ENCODE measurements at places on chromosomes 6 and 20.

DNA sequence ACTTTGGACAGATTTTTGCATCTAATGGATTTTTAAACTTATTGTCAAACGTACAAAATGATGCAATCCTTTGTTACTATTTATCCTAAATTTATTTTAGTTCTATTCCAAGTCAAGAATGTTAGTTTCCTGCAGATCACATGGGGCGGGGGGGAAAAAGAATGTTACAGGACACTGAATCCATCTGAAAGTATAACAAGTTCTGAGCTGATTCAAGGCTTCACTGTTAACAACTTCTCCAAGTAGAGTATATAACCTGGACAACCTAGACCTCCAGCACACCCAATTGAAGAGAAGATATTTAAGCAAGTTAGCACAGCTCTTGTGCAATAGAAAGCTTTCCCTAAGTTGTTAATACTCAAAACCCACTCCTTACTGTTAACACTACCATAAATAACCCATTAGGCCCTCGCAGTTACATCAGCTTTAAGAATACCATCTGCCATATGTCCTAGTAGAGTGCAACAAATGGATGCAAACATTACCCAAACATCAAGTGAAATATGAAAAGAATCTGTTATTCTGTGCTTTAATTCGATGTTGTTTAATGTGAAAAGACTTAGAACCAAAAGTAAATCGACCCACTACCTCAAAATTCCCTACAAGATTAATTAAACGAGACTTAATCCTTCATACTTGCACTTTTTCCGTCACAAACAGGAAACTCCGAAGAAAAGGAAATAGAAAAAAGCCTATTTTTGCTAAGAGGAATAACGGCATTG lies 1.3 kb downstream of the SEC63 start:
- peak; percentile 75 for DNase-seq

GRCh38 chr6:45377043-45377553 lies 636 bp downstream of the SUPT3H start:
- no peak for DNase-seq

DNA sequence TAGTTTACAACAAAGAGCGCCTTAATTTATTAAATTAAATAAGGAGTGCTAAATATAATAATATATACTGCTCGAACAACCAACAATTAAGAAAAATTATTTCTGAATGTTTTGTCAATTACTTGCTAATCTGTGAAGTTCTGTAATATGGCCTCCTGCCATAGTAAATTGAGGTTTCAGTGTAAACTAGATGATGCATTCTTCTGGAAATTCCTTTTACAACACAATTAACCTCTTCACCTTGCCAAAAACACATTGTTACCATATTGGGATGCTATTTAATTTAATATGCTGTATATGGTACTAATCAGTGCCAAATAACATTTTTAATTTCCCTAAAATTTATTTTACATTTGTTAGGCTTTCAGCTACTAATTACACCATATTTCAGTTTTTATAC lies 808.4 kb upstream of the CITED2 start:
- DNase-seq = peak; percentile 20

GRCh38 chr6:140559458-140559857 lies 1185.0 kb upstream of the CITED2 start:
- DNase-seq = no peak

DNA sequence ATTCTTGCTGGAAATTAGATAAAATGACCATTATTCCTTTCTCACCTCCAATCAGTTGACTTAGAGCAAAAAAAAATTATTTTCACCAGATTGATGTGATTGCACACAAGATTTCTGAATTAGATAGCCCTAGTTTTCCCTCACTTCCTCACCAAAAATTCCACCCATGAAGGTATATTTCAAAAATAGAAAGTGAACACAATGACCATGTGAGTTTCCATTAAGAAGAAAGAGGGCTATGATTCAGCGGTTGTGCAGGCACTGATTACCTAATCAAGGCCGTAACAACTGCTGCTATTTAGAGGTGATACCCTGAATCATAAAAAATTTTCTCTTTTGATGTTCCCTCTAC lies 19.5 kb upstream of the RALGAPA2 start:
- DNase-seq = no peak

Data from adipocyte (in vitro differentiated cells).